ENCODE measurements at places on chromosomes 4 and X.

- DNase-seq, result no peak
These were observed 57.1 kb downstream of the TMEM131L start for GRCh38 chr4:153523164-153523796.

DNA sequence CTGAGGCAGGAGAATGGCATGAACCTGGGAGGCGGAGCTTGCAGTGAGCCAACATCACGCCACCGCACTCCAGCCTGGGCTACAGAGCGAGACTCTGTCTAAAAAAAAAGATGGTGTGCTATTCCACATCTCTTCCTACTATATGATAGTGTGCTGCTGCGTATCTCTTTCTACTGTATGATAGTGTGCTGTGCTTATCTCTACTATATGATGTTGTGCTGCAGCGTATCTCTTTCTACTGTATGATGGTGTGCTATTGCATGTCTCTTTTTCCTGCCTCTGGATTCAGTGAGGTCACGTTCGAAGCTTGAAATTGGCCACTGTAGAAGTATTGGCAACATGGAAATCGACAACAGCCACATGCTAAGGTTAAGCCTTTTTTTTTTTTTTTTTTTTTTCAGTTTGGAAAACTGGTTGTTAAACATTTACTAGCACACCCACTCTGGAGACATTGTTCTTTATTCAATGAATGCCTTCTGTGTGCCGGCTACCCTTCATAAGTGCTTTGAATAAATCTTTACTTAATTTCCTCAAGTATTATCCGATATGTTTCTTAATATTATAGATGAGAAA is 31.0 kb downstream of the ARFIP1 start:
- DNase-seq, result no peak

DNA sequence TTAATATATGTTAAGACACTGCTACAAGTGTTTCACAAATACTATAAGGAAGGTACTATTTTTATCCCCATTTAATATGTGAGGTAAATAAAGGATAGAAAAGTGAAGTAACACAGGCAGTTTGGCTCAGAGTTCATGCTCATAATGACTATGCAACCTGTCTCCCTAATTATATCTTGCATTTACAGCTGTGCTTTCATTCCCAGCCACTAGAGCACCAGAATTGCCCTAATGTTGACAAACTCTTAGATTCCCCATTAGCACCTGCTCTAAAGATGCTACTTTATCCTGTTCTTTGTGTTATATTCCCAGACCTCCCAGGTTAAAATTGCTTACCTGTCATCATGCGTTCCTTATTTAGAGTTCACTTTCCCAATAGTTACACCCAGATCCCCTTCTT is 833.6 kb downstream of the CCSER1 start:
- no peak for DNase-seq

DNA sequence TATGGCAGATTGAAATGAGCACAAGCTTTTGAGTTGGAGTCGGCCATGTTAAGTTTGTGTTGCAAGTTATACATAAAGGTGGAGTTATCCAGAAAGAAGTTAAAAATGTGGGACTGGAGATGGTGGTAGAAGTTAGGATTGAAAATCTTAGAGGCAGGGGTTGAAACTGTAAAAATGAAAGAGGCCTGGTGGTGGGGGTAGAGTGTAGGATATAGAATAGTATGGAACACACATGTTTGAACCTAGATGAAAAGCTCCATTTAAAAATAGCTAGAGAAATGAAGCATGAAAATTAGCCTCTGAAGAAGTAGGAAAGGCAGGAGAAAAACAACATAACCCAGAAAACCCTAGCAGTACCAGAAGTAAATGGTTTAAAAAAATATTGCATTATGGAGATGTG is 131.8 kb upstream of the ENPEP start:
- no peak for DNase-seq

DNA sequence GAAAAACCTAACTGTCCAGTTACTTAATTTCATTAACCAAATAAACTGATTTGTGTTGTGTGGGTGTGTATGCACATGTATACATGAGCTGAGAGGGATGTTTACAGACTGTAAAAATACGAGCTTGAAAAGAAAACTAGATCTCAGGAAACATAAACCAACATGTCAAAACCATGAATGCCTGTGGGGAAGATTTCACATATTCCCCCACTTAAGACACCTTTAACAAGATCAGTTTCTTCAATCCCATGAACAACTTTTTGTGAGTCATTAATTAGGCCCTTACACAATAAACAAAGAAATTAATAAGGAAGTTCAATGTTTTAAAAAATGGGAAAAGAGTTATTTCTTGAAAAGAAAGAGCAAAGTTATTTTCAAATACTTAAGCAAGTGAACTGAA is 170.8 kb downstream of the ZNF674 start:
- DNase-seq, result no peak

- no peak for DNase-seq
These were observed 52.7 kb upstream of the FAT4 start for GRCh38 chr4:125262079-125262478.

DNA sequence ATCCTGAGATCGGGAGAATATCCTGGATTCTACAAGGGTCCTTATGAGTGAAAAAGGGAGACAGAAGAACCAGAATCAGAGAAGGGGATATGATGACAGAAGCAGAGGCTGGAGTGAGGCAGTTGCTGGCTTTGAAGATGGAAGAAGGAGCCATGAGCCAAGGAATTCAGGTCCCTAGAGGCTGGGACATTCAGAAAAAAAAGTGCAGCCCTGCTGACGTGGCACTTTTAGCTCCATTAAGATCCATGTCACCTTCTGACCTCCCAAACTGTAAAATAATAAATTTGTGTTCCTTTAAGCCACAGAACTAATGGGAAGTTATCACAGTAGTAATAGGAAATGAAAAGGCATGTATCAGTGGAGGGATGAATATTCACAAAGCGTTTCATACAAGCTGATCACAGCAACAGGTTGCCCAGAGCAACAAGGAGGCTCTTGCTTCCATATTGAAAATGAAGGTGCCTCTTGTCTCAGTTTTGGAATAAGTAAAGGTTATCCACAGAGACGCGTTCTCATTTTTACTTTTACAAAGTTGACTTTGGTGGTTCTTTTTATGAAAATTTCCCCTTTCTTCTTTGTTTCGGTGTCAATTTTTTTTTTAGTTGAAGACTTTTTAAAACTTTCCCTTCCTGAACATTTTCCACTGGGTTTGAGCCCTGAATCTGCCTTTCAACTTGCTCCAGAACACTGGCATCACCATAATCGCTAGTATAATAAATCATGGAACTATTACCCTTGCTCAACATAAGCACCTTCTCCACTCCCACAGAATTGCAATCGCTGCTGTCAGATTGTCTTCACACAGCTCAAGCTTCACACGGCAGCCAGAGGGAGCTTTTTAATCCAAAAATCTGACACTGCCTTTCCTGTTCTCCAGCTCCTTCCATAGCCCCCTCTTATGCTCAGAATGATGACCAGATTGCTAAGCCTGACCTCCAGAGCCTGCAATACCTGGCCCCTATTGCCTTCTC is 127.6 kb upstream of the RBPJ start:
- no peak for DNase-seq

All from GDM1 (cell line).